ENCODE measurements at places on chromosomes 4 and X.

- no peak for DNase-seq
Measured at GRCh38 chr4:37040816-37041215, 203.7 kb upstream of the NWD2 start.

GRCh38 chrX:68844581-68844980, 15.8 kb downstream of the EFNB1 start:
- no peak for DNase-seq

GRCh38 chr4:20773144-20773997, 73.1 kb downstream of the PACRGL start:
- peak; percentile 0 for DNase-seq

GRCh38 chr4:38818441-38818976, 13.9 kb upstream of the TLR1 start:
- no peak for DNase-seq

DNA sequence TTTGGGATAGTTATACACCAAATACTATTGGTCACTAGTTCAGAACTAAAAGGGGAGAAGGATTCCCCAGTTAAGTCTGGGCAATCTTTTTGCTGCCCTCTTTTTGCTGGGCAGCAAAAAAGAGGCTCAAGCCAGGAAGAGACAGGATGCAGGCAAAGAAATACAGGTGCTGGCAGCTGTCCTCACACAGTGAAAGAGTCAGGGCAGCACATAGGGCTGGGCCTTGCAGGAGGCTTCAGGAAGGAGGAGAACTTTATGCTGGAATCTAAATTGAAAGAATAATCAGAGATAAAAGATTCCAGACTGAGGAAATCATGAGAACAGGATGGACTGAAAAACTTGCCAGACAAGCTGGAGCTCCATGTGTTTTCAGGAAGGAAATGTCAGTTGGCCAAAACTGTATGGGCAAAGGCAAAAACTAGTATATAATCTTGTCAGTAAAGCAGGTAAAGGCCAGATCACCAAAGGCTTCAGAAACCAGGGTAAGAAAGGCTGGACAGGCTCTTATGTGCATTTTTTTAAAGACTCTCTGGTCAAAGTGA, 46.8 kb downstream of the PDGFC start:
- DNase-seq: no peak

DNA sequence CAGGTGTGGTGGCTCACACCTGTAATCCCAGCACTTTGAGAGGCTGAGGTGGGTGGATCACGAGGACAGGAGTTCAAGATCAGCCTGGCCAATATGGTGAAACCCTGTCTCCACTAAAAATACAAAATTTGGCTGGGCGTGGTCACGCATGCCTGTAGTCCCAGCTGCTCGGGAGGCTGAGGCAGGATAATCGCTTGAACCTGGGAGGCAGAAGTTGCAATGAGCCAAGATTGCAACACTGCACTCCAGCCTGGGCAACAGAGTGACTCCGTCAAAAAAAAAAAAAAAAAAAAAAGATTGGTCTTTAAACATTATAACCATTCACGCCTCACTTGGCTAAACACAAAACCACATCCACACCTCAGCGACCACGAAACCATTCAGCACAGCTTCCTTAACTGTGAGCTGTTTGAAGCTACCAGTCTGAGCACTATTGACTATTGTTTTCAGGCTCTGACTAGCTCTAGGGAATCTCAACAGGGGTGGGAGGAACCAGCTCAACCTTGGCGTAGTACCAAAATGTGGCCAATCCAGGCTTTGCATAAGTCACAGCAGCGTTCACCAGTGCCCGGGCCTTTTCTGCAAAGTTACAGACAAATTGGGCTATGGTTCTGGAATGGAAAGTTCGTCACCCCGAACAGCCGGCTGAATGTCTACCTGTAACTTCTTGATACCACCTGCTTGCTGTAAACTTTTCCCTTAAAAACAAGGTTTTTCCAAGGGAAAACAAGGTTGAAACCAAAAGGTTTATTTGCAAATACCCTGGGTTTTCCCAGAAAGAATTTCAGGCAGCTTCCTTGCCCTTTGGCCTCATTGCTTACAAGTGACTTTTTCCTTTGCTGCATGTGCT, 73.6 kb upstream of the DHX15 start:
- DNase-seq: no peak

GRCh38 chrX:119686087-119686691, 6.8 kb downstream of the SEPTIN6 start:
- DNase-seq: no peak

DNA sequence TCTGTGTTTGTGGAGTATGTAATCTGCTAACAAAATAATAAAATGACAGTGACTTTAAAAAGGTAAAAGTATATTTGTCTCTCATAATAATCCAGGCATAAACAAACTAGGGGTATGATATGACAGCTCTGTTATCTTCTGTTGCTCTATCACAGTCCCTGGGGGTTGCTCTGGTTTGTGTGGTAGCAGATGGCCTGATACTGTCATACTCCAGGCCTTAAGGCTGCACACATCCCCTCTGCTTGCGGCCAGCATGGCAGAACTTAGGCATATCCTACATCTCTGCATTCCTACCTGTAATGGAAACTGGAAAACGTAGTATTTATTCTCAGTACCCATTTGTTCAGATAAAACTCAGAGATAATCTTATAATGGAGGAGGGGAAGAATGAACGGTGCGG, 117.9 kb upstream of the HAND2 start:
- DNase-seq: no peak

DNA sequence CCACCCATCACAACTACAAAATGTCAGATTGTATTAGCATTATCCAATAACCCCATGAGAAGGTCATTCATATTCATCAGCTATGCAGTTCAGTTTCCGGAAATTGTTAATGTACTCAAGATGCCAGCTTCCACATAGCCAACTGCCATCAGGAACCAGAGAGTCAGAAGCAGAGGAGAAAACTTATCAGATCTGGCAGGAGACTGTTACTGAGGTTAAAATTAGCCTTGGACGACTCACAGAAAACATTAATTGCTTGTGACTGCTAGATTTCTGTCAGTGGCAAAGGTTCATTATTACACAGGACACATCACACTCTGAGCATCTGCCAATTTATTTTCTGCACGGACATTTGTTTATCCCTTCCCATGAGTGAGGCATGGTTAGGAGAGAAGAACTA, 352.8 kb downstream of the DHRSX start:
- DNase-seq: no peak

- no peak for DNase-seq
Measured at GRCh38 chr4:134807231-134807745, 605.7 kb upstream of the PABPC4L start.

GRCh38 chrX:45806410-45807121, 605.9 kb upstream of the DIPK2B start:
- DNase-seq: peak; percentile 27
